Stimulated activated CD4-positive, alpha-beta T cell treated with anti-CD3 and anti-CD28 coated beads, Interleukin-2, amount 100 ng/mL, for 4 hours (primary cell): ENCODE measurements at places on chromosomes 5 and 9.

- no peak for DNase-seq
Observed at GRCh38 chr5:32916648-32917047, 205.5 kb downstream of the NPR3 start.

DNA sequence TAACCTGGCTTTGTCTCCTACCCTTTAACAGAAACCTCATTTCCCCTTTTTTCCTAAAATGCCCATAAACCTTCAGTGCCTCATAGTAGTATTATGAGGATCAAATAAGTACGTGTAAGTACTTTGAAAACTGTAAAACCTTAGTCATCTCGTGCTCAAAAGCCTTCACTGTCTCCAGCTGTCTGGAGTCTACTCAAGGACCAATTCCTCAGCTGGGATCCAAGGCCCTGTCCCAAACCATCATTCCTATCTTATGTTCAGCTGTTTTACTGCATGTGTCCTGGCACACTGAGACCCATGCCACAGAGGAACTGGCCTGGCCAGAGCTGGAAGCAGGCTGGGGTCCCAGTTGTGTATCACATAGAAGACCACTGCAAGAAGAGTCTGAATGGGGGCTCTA, 15.9 kb downstream of the ADAMTSL1 start:
- DNase-seq, result no peak

DNA sequence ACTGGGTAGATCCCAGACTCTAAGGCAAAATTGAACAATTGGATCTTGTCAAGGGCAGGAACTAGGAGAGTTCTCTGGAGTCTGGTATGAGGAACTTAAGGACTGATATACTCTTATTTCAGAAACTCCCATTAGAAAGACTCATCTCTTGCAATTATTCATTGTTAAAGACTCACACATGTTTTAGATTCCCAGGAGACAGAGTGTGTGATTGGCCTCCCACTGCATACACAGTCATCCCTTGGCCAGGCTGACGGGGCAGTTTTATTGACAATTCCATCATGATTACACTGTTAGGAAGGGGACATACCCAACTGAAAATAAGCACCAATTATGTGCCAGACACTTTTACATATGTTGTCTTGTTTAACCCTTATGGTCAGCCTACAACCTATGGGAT, 347.2 kb downstream of the DMAC1 start:
- no peak for DNase-seq

DNA sequence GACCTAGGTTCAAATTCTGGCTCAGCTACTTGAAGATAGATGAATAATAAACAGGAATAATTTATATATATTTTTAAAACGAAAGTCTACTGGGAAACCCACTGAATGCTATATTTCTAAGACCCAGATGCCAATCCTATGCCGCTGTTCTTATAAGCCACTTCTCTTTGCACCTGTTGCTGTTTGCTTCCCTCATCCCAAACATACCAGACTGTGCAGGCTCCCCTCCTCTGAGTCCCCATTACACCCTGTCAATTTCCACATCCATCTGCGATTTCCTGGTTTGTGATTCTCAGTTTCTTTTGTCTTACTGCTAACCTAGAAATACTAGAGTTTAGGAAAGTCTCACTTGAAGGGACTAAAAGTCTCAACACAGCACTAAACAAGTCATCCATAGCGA, 92.8 kb upstream of the CAST start:
- no peak for DNase-seq

DNA sequence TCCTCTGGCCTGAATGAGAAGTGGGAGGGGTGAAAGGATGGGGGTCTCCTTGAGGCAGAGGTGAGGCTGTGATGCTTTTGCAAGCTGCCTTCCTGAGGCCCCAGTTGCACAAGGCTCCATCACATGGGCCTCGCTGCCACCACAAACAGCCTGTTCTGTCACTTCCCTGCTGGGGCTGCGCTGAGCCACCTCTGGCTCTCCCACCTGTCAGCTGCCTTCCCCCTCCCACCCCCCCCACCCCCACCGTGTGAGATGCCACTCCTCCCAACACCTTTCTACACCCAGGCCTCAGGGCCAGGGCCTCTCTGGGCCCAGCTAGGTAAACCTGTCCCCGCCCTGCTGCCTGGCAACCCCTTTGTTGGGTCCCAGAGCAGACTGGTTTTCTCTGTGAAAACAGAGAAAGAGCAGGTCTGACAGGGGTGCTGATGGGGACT, 4.5 kb upstream of the PDLIM4 start:
- no peak for DNase-seq

- DNase-seq, result no peak
Observed at GRCh38 chr9:124399323-124399967, 15.8 kb downstream of the PSMB7 start.

- DNase-seq, result peak; percentile 61
Observed at GRCh38 chr9:135925496-135926133, 18.3 kb upstream of the CAMSAP1 start.

DNA sequence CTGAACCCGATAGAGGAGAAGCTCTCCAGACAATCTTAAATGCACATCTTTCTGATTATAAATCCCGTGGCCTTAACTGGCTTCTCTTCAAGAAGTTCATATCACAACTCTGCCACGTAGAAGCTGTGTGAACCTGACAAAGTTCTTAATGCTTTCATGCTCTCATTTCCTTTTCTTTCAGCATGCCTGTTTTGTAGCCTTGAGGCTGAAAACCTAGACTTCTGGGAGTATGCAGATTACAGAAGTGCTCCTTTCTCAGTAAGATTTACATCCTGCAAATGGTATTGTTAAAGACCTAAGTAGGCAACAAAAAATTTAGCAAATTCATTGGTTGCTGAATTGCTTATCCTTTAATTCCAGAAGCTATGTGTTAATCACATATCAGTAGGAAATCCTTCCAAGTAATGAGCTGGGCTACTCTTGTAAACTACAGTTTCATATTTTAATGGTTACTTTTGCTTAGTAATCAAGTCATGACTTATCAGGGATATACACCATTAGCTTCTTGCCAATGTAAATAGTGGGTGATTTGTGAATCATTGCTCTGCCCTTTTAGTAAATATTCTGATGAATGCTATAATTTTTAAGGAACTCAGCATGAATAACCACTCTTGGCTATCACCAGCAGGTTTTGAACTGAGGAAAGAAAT, 334.7 kb downstream of the FBXL7 start:
- DNase-seq, result no peak

DNA sequence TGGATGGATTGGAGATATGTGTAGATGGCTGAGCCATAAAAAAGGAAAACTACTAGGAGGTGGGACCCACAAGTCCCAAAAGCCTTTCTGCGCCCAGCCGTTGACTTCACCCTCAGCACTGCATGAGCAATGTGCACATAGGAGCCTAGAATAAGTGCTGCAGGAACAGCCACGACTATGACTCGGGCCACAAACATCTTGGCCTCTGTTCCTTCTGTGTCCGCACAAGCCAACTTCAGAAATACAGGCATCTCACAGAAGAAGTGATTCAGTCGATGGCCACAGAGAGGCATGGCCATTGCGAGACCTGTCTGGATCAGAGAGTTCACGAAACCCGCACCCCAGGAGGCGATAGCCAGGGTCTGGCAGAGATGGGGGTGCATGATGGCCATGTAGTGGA, 587 bp downstream of the OR2Y1 start:
- no peak for DNase-seq

DNA sequence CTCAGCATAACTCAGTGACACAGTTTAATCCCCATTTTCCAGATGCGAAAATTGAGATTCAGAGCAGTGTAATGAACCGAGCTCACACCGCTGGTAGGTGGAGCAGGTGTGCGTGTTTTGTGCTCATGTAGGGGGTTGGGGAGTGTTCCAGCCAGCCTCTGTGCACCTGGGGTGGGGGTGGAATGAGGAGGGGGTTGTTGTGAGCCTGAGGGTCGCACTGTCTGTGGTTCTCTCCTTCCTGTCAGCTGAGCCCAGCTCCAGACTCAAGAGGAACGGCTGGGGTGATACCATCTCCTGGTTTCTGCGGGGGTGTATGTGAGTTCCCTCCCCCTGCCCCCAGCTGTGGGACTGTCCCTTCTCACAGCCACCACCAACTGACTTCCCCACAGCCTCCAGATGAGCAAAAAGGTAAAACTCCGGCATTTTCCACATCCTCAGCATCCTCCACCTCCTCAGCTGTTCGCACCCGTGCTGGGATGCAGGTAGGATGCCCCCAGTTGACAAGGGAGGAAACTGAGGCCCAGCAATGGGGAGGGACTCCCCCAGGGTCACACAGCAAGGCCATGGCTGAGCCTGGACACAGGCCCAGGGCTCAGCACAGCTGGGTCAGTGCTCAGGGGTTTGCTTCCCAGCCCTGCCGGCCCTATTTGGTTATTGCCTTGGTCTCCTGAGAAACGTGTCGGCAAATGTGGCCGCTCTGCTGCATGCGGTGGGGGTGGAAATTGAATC, 2.1 kb downstream of the SH2D3C start:
- DNase-seq, result peak; percentile 69

DNA sequence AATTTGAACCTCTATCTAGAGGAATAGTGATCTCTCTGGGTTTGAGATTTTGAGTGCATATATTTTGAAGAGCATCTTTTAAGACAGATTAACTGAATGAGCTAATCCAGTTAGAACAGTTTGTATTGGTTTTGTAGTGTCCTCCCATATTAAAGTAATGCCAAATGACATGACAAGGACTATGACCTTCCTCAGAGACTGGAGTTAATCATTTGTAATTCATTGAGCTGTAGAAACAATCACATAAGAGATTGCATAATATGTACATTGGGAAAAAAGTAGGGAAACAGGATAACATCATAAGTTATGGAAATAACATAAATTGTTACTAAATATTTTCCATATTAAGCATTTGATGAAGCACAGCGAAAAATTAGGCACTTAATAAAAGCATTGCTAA, 45.8 kb upstream of the PRDM9 start:
- no peak for DNase-seq

DNA sequence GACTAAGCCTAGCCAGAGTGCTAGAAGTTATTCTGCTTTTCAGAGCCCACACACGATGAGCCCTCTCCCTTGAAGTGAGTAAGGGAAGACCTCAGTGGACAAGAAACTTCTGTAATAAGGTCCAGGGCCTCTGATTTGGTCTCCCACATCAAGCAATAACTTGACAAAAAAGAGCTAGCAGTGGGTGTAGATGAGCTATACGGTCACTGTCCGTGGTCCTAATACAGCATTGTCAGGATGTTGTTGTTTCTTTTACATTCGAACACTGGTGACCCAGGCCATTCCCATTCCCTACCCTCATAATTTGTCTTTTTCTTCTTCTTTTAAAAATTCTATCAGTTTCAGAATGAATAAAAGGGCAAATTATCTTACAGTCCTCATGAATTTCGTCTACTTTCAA, 5.2 kb downstream of the PCSK1 start:
- DNase-seq, result no peak

- no peak for DNase-seq
Observed at GRCh38 chr9:22119522-22120158, 110.5 kb upstream of the CDKN2B start.

DNA sequence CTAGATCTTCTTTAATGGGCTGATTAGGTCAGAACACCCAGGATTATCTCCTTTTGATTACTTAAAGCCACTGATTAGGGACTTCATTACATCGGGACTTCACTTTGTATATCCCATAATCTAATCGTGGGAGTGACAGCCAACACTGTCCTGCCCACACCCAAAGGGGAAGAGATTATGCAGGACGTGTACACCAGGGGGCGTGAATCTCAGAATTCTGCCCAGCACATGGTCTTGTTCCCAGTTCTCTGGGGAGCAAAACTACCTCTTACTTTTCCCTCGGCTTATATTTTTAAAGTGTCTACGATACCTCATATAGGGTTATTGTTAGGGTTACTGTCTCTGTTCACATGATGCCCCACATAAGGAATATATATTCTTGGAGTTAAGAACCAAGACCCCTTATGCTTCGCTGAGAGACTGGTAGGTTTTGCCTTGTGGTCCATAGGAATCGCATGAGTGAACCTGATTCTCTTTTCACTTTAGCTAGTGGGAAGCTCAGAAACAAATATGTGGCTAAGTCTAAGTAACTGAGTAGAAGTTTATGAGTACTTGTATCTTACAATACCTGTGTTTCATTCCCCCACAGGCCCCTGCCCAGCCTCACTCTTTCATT, 192.7 kb downstream of the GNA14 start:
- no peak for DNase-seq

DNA sequence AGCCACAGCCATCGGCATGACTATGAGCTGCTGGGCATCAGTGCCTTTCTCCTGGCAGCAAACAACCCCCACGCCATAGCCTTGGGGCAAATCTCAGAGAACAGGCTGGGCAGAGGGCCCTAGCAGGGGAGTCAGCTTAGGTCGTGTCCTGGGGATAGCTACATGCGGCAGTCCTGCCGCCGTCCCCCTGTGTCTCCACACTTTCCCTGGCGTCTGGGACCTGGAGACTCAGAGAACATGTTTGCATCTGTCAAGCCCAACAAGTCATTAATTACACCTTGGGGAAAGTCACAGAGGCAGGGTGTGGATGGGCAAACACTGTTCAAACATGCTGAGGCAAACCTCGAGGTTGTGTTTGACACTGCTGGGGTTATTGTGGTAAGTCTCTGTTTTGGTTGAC, 123.6 kb downstream of the C5orf15 start:
- no peak for DNase-seq

DNA sequence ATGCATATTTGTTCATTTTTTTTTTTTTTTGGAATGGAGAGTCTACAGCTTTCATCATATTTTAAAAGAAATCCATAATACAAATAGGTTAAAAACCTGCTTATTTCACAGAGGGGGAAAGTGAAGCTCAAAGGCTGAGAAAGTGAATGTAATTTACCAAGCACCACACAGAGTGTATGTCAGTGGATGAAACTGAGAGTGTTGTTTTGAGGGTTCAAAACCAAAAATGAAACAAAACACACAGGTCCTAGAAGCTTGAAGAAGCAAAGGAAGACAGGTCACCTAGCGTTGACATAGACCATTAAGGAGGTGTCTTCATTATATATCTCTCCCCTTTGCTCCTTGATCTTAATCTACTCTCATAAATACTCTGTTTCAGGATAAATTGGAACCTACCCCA, 7.5 kb downstream of the NMUR2 start:
- no peak for DNase-seq

GRCh38 chr5:127580731-127581130, 63.3 kb downstream of the PRRC1 start:
- DNase-seq, result no peak

GRCh38 chr5:164188733-164189148, 683.3 kb downstream of the MAT2B start:
- DNase-seq, result no peak

GRCh38 chr5:73917433-73917832, 291.4 kb downstream of the ARHGEF28 start:
- no peak for DNase-seq

GRCh38 chr5:92588876-92589275, 992.1 kb downstream of the NR2F1-AS1 start:
- no peak for DNase-seq

- DNase-seq, result no peak
Observed at GRCh38 chr5:80978772-80979317, 18.7 kb downstream of the RASGRF2 start.

DNA sequence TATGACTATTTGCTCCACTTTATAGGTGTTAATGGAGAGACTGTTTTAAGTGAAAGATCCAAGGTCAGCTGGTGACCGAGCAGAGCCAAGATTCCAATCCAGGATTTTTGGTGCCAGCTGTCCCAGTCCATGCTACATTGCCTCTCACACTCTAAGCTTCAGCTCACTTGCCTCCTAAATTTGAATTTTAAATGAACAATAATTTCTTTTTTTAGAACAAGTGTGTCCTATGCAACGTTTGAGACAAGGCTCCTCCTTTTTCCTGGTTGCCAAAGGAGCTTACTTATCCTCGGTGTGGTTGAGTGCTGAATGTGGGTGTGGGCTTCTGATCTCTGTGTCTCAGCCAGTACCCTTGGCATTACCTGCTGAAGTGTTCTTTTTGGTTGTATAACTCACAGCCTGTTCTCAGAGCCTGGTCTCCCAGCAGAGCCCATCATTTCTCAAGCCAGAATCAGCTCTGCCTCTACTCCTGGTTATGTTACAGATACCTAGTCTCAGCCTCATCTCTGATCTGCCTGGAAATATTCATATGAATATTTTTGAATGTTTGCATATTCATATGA, 4.0 kb upstream of the PRRC1 start:
- no peak for DNase-seq
